SHP77 (cell line): ENCODE measurements at places on chromosomes 6 and 20.

DNA sequence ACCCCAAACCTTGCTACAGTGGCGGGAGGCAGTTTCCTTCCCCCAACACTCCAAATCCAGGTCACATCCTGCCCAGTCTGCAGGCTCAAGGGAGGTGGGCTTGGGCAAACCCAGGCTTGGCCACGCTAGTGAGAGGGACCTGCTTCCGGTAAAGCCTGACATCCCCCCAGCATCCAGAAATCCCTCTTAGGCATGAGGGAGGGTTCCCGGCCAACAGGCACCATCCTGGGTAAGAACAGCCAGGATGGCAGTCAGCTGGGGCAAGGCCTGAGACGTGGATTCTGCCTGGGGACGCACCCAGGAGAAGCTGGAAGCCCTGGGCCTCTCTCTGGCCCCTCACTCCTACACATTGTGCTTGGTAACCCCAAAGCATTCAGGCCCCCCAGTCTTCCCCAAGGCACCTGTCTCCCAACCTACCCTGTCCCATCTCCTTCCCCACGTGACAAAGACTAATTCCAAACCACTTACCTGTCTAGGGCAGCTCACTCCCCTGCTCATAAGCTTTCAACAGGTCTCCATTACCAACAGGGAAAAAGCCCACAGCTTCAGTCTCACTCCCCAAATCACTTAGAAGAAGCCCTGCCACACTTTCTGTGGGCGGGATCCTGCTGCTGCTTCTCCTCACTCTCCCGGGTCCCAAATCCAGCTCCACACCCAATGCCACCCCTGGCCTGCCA, 2.1 kb downstream of the C20orf144 start:
- no peak for DNase-seq

GRCh38 chr20:61387954-61388348, 135.9 kb downstream of the CDH4 start:
- DNase-seq: no peak

- DNase-seq: no peak
These were observed 377.1 kb downstream of the CENPW start for GRCh38 chr6:126716826-126717509.

GRCh38 chr6:124423621-124424020, 538.6 kb upstream of the RNF217 start:
- DNase-seq: no peak

DNA sequence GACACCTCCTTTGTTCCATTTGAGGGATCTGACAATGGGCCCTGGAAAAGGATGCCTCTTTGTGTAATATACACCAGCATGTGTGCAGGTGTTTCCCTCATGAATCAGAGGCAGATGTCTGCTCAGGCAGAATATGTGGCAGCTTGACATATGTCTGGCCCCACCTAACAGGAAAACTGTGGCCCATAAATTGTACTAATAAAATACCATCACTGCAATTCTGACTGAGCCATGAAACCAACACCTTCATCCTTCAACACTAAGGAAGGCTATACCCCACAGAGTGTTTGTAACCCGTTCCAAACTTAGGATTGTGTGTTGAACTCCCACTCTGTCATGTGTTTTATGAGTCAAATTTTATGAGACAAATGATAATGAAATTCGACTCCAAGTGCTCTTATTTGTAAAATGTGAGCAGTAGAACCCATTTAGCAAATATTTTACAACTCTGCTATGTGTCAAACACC, 22.7 kb downstream of the LAMA4 start:
- DNase-seq: peak; percentile 95

- no peak for DNase-seq
These were observed 236.9 kb downstream of the CD109 start for GRCh38 chr6:73932866-73933265.

DNA sequence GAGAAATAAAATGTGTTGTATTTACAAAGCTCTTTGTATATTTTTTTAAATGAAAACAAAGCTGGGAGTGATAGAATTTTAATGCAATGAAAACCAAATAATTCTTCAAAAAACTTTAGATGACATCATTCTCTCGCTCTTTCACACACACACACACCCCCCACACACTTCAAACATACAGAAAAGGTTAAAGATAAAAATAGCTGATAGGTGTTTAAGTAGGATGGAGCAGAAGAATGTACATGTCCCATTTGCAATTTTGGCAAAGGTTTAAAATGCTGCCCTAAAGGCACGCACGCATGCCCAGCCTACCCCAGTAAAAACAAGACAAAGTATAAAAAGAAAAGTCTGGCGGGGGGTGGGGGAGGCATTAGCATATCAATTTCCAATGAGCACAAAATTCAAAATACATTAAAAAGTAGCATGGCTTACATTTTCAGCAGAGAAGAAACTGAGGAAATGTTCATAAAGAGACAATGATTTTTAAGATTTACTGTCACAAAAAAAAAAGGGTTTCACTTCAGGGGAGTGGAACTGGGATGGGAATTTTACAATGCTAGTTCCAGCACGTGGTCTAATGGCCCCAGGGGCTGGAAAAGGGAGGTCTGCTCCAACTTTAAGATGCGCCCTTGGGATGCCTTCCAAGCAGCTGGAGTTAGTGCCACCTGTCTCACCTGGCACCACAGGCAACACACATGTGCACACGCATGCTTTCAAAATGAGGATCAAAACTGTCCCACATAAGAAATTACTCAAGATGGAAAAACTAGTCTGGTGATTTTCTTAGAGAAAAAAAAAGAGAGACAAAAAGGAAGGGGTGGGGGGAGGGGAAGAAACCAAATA, 55.1 kb upstream of the NFATC2 start:
- DNase-seq: no peak

- peak; percentile 23 for DNase-seq
These were observed 271.1 kb upstream of the CHD6 start for GRCh38 chr20:41889126-41889843.

DNA sequence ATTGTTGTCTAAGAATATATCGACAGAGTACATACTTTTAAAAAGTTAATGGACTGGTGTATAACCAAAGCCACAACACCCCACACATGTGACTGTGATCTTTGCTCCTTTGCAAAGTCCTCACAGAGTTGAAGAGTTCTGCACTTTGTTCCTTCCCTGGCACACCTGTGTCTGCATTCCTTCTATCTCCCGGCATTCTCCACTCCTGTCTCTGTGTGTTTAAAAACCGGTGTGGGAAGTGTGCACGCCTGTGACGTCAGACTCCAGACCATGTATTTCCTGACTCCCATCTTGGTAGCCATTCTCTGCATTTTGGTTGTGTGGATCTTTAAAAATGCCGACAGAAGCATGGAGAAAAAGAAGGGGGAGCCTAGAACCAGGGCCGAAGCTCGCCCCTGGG, at the start of gene IYD:
Gene IYD (plus strand): TSS at position 251 of the 400 bp plus-strand sequence. CDS start 20 bp downstream, at position 271.
- DNase-seq: no peak
